Fibroblast of lung (primary cell): ENCODE measurements at places on chromosomes 16 and 17. TPM values are rescaled to one million over a fixed set of nuclear protein-coding genes. Genes with fewer than 3 reads are reported as not detected.

DNA sequence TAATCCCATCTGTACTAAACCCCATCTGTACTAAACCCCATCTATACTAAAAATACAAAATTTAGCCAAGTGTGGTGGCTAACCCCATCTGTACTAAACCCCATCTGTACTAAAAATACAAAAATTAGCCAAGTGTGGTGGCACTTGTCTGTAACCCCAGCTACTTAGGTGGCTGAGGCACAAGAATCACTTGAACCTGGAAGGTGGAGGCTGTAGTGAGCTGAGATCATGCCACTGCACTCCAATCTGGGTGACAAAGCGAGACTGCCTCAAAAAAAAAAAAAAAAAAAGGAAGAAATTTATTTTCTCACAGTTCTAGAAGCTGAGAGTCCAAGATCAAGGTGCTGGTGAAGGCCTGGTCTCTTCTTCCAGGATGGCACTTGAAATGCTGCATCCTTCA lies 12.1 kb downstream of the ZFP1 start:
- no peak for DNase-seq

- no peak for DNase-seq
Observed at GRCh38 chr16:78455861-78456260, 356.4 kb downstream of the WWOX start.

DNA sequence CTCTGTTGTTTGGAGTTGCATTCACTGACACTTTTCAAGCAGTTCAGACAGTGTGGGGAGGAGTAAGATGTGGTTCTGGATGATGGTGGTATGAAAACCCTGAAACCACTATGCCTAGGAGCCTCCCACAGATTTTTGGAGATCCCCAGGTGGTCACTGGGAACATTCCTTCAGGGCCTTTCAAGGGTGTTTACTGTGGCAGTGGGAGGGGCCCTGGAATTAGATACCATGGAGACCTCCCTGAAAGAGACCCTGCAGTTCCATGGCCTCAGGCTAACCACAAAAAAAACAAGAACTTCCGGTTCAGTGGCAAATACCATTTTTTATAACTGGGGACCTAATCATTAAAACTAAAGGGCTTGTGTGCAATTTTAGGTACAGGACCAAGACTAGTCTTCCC lies 79.9 kb downstream of the TMEM100 start:
- DNase-seq, result no peak

DNA sequence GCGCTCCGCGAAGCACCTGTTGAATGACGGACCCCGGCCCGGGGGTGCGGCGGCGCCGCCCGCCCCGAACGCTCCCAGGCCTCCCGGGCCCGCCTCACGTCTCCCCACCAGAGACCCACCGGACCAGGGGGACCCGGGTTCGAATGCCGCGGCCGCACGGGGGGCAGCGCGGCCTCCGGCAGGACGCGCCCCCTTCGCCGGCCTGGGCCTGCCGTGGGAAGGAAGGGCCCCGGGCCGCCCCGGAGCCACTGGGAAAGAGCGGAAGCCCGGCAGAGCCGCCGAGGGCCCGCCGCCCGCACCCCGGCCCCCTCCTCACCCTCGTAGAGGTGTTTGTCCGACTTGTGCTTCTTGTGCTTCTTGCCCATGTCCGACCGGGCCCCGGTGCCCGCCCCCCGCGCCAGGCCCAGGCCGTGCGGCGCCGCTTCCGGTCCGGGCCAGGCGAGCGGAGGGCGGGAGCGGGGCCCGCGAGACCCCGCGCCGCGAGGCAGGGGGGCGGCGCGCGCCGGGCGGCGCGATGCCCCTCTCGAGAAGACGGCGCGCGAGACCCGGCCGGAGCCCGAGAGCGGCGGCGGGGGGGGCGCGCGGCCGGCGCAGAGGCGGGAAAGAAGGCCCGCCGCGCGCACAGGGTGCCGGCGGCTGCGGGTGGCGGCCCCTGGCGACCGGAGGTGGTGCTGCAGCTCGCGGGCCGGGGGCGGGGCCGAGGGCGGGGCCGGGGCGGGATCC lies at the start of gene BRD7:
Gene BRD7 (minus strand): TSS at position 579 of the 723 bp plus-strand sequence. CDS start 214 bp downstream, at position 365.
- peak; percentile 48 for DNase-seq

DNA sequence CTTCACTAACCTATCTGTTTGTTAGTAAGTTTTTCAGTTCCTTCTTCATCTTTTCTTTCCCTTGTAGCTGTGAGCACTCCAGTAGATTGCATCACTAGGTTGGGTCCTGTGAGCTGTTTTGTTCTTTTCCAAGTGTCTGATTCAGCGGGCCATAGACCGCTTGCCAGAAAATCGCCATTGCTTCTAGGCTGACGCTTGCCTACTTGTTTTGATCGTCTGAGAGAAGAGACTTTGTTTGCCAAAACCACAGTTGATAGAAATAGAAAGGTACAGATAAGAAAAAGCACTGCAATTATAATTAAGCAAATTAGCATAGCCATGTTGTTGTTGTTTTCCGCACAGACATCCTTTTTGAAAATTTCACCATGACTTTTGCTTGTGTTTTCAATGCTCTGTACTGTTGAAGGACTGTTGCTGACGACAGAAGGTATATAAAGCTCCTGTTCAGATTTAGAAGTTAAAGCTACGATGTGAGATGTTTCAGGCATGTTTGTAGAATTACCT lies 3.1 kb downstream of the EVI2A start:
- peak; percentile 93 for DNase-seq

CYB561 gene
- polyA plus RNA-seq, result 7.6 and 7.8 TPM in 2 replicates

HEATR9 gene
- not detected in 2 replicates for polyA plus RNA-seq
